ENCODE measurements at places on chromosomes 16 and 17. TPM values are rescaled to one million over a fixed set of nuclear protein-coding genes. Genes with fewer than 3 reads are reported as not detected.

NXPH3 gene
- total RNA-seq: 6.3 TPM

ADGRG3 gene
- 5.8 TPM for total RNA-seq

TADA2A gene
- 21.4 TPM for total RNA-seq

IKZF3 gene
- 8.2 TPM for total RNA-seq

CACNG3 gene
- not detected for total RNA-seq

TPSD1 gene
- 9.4 TPM for total RNA-seq

CHST4 gene
- 0.38 TPM for total RNA-seq

SMG1 gene
- 79.5 TPM for total RNA-seq

GRCh38 chr17:7883781-7884386 lies 4.7 kb upstream of the CHD3 start:
- H3K27me3 ChIP-seq: no peaks in the 10 kb centered on the region
- peaks cover 53% of the 10 kb centered on the region for H3K4me1 ChIP-seq
- H3K27ac ChIP-seq: peak overlapping the region; percentile 63
- peaks cover 10% of the 10 kb centered on the region for H3K36me3 ChIP-seq

DNA sequence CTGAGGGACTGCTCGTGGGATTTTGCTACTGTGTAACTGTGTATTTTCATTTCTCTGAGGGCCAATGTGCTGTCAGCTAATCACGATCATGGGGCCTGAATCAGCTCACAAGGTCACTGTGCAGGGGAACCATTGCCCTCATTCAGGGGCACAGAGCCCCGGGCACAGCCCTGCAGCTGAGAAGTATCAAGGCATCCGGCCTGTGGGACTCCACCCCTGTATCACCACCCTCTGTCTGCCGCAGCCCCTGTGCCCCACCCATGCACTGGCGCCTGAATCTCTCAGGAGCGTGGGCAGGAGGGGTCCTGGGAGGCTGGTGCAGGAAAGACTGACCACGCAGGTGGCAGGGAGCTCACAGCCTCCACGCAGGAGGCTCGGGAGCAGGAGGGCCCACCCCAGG lies 43.4 kb upstream of the RASD1 start:
- H3K4me3 ChIP-seq: no peak overlapping the region
- H3K27me3 ChIP-seq: no peaks in the 10 kb centered on the region
- H3K36me3 ChIP-seq: no peaks in the 10 kb centered on the region
- no peak for DNase-seq
- H3K4me1 ChIP-seq: peaks cover 4% of the 10 kb centered on the region

GRCh38 chr17:2700491-2701141 lies 10.9 kb downstream of the CLUH start:
- H3K4me3 ChIP-seq: no peak overlapping the region
- no peaks in the 10 kb centered on the region for H3K4me1 ChIP-seq
- no peak overlapping the region for H3K27ac ChIP-seq
- H3K36me3 ChIP-seq: peaks cover 76% of the 10 kb centered on the region
- peak; percentile 63 for DNase-seq

DNA sequence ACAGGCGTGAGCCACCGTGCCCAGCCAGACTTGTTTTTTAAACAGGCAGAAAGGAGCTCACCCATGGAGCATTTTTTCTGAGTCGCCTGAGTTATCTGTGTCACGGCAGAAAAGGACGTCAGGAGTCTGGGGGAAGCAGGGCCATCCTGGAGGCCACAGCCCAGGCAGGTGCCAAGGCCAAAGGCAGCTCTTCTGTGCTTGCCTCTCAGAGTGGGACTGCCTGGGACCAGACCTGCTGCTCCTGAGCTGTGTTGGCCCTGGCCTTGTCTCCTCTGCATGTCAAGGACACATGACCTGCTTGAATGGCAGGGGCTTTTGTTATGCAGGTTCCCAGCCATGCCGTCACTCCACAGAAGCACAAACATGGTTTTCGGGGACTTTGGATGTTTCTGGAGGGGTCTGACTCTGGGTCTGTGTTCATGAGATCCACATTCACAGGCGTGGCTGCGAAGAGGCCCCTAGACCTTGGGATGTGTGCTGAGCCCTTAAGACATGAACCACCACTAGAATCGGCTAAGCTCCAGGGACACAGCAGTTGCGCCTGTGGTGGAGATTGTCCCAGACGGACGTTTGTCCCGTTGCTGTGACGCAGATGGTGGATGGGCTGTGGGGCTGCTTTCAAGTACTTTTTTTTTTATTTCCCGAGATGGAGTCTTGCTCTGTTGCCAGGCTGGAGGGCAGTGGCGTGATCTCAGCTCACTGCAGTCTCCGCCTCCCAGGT lies 33.8 kb downstream of the FOXK2 start:
- no peak overlapping the region for H3K4me3 ChIP-seq
- no peaks in the 10 kb centered on the region for H3K27me3 ChIP-seq
- no peak overlapping the region for H3K27ac ChIP-seq

DNA sequence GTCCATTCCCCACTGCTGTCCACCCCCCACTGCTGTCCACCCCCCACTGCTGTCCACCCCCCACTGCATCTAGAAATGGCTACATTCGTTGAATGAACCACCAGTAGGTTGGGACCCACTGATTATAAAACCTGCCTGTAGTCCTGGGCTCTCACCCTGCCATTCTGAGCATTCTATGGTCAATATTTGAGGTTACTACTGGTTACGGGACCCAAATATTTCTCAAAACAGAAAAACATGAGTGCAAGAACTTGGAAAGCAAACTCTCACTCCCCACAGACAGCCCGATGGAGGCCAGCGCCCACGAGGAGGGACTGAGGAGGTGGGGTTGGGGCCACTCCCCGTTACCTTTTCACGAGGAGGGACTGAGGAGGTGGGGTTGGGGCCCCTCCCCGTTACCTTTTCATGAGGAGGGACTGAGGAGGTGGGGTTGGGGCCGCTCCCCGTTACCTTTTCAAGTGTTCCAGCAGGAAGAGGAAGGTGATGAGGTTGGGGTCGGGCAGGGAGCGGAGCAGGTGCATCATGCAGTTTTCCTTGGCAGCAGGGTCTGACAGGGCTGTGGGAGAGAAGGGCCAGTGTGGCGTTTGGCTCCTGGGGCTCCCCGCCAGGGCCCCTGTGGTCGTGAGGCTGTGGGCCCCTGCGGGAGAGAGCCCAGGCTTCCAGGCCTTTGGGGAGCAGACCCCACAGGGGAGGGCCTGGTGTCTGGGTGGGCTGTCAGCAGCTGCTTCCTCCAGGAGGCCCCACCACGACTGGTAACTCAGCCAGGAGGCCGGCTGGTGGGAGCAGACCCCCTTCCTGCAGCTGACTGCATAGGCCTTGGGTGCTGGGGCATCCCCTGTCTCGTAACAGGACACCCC lies 12.5 kb downstream of the TIMM22 start:
- peak overlapping the region; percentile 75 for H3K27ac ChIP-seq
- no peak for DNase-seq
- H3K36me3 ChIP-seq: peaks cover 81% of the 10 kb centered on the region
- H3K4me3 ChIP-seq: no peak overlapping the region
- H3K27me3 ChIP-seq: no peaks in the 10 kb centered on the region

DNA sequence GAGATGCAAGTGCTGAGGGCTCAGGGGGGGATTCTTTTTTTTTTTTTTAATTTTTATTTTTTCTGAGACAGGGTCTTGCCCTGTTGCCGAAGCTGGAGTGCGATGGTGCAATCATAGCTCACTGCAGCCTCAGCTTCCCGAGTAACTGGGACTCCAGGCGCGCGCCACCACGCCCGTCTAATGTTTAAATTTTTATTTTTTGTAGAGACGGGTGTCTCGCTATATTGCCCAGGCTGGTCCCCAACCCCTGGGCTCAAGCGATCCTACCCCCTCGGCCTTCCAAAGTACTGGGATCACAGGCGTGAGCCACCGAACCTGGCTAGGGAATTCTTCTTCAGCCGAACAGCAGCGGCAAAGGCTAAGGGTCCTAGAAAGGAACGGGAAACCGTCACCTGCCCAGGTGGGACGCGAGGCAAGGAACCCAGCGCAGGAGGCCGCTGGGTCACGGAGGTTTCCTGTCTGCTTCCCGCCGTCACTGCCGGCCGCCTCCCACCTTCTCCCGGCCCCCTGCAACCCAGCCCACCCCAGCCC lies 13.3 kb upstream of the OR1F1 start:
- H3K36me3 ChIP-seq: no peaks in the 10 kb centered on the region
- H3K27ac ChIP-seq: no peak overlapping the region
- H3K4me3 ChIP-seq: no peak overlapping the region
- no peak for DNase-seq

- no peaks in the 10 kb centered on the region for H3K27me3 ChIP-seq
- peak; percentile 87 for DNase-seq
- H3K27ac ChIP-seq: no peak overlapping the region
Observed at GRCh38 chr16:20774703-20775362, 11.0 kb downstream of the ACSM3 start.

- H3K27ac ChIP-seq: no peak overlapping the region
- no peak overlapping the region for H3K4me3 ChIP-seq
- no peaks in the 10 kb centered on the region for H3K36me3 ChIP-seq
- no peaks in the 10 kb centered on the region for H3K27me3 ChIP-seq
- no peaks in the 10 kb centered on the region for H3K4me1 ChIP-seq
Observed at GRCh38 chr16:84672276-84673202, 24.2 kb downstream of the KLHL36 start.

DNA sequence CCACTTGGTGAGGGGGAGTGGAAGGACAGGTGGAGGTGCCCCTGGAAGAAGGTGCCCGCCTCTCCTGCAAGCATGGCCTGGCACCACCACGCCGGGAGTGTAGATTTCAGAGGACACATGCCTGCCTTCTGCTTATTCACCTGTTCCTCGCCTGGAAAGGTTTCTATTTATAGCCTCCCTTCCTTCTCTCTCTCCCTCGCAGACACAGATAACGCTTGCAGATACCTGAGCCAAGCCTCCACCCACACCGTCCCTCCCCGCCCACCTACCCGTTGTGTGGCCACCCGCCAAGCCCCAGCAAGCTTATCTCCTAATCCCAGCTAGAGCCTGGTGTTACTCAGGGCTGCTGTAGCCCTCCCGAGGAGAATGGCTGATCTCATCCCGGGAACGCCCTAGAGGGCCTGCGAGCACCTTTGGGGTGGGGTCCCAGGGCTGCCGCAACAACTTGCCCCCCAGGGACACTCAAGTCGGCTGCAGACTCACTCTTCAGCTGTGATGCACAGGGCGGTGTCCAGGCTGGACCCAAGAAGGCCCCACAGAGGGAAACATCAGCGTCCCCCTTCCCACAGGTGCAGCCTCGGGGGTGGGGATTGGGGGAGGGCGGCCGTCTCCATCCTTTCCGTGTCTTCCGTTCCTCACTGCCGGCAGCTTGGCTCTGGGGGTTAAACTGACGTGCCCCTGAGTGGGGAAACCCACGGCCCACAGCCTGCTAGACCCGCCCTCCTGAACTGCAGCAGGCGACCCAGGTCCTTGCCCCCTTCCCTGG lies 1.9 kb upstream of the SNAI3 start:
- no peak overlapping the region for H3K27ac ChIP-seq
- no peak overlapping the region for H3K4me3 ChIP-seq
- DNase-seq: no peak
- H3K27me3 ChIP-seq: peaks cover 12% of the 10 kb centered on the region
- H3K36me3 ChIP-seq: no peaks in the 10 kb centered on the region

DNA sequence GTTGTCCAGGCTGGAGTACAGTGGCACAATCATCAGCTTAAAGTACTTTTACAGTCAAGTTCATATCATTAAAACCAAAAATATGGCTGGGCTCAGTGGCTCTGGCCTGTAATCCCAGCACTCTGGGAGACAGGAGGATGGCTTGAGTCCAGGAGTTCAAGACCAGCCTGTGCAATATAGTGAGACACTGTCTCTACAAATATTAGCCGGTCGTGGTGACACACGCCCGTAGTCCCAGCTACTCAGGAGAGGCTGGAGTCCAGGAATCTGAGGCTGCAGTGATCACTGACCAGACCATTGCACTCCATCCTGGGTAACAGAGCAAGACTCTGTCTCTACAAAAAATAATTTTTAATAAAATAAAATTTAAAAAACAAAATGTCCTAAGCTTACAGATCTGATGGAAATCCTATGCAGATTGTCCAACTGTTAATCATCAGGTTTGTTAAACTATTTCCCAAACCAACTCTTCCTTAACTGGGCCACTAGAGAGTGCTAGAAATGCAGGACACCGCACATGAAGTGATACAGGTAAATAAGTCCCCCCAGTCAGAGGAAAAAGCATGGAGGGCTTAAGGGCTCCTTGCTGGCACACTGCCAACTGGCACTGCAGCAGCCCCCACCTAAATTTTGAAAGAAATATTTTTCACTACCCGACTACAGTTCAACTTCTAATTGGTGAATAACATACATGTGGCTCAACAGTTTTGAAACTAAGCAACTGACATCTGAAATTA lies 2.8 kb downstream of the USP22 start:
- DNase-seq: no peak
- peak overlapping the region; percentile 97 for H3K4me3 ChIP-seq
- no peaks in the 10 kb centered on the region for H3K27me3 ChIP-seq
- H3K36me3 ChIP-seq: peaks cover 6% of the 10 kb centered on the region
- H3K27ac ChIP-seq: peak overlapping the region; percentile 99

DNA sequence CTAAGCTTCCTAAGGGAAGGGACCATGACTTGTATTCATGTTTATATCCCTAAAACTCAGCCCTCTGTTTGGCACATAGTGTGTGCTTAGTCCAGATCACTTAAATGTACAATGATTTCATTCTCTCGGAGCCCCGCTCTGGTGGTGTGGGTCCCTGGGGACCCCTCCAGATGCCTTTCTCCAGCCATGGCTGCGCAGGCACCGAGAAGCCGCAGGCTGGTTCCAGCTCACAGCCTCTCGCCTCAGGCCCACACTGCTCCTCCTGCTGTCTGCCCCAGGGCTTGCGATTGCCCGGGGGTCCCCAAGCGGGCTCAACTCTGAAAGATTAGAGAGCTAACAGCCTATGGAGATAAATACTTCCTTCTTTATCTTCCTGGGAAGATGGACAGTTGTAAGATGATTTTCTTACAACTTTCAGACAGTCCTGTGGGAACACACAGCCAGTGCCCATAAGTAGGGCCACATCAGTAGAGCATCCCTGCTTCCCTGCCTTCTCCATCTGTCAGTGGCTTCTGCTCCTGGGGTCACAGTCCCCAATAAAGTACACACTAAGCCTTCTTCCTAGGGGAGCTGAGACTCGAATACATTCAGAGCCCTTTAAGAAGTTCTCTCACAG lies 66.2 kb downstream of the CENPV start:
- H3K27ac ChIP-seq: peak overlapping the region; percentile 93
- no peaks in the 10 kb centered on the region for H3K36me3 ChIP-seq
- no peak overlapping the region for H3K4me3 ChIP-seq
- H3K27me3 ChIP-seq: no peaks in the 10 kb centered on the region
- H3K4me1 ChIP-seq: peaks cover 40% of the 10 kb centered on the region

GRCh38 chr17:79093270-79093669 lies 18.6 kb downstream of the ENGASE start:
- H3K4me1 ChIP-seq: no peaks in the 10 kb centered on the region
- H3K4me3 ChIP-seq: no peak overlapping the region
- DNase-seq: no peak
- no peaks in the 10 kb centered on the region for H3K36me3 ChIP-seq
- H3K27ac ChIP-seq: no peak overlapping the region

DNA sequence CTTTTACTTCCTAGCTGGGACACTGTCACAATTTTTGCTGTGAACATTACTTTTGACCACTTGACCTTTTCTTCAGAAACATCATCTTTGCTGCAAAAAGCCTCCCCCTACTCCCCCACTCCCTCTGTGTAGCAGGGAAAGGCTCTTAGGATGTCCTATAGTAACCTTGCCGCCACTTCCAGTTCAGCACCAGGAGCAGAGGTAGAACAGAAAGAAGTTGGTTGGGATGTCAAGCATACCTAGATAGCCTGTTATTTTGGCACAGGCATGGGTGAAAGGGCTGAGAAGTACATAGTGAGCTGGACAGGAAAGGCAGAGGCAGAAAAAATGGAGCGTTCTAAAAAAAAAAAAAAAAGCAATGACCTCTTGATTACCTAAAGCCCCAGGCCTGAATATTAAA lies 31.3 kb downstream of the SMIM36 start:
- DNase-seq: no peak
- no peak overlapping the region for H3K4me3 ChIP-seq
- H3K27me3 ChIP-seq: no peaks in the 10 kb centered on the region
- no peaks in the 10 kb centered on the region for H3K36me3 ChIP-seq
- H3K4me1 ChIP-seq: no peaks in the 10 kb centered on the region

GRCh38 chr16:72291531-72291981 lies 119.6 kb upstream of the PMFBP1 start:
- H3K27ac ChIP-seq: no peak overlapping the region
- H3K36me3 ChIP-seq: no peaks in the 10 kb centered on the region
- DNase-seq: no peak
